Transverse colon (tissue), 4 donors: ENCODE measurements at places on chromosomes 11 and 22. TPM values are rescaled to one million over a fixed set of nuclear protein-coding genes. Genes with fewer than 3 reads are reported as not detected.

Gene SELENOM
- total RNA-seq: 334 TPM

Gene FLRT1
- 1.4 TPM for total RNA-seq

Gene OR6T1
- total RNA-seq: not detected

Gene KCNQ1OT1
- total RNA-seq: 5.0 TPM

Gene PRR5L
- 203 TPM for total RNA-seq

Gene SYT12
- not detected for total RNA-seq
